ENCODE measurements at places on chromosomes 5 and 9.

- no peak for DNase-seq
Observed at GRCh38 chr9:110640736-110641135, 27.9 kb upstream of the MUSK start.

- DNase-seq, result no peak
Observed at GRCh38 chr5:56313596-56313995, 80.5 kb upstream of the ANKRD55 start.

GRCh38 chr5:150540615-150541396, 32.9 kb downstream of the NDST1 start:
- no peak for DNase-seq

GRCh38 chr5:56006094-56006493, 11.3 kb upstream of the IL6ST start:
- DNase-seq, result no peak

DNA sequence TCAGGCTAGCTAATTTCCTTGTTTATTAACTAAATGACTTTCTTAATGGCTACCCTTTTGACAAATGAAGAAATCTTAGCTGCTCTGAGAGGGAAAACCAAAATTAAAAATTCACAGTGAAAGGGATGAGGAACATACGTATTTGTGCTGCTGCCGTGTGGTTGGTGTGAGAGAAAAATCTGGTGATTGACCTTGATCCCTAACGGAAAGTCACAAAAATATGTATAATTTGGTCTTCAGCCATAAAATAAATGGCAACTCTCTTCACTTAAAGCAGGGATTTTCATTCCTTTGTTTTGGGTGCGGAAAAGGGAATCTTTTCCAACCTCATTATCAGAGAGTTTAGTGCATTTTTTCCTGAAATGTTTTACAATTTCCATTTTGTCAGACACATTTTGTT, 40.4 kb downstream of the PAM start:
- no peak for DNase-seq

GRCh38 chr9:94554439-94555331, at the start of gene PCAT7:
Gene PCAT7, plus strand, starts transcription at chr9:94555083.
- peak; percentile 51 for DNase-seq

DNA sequence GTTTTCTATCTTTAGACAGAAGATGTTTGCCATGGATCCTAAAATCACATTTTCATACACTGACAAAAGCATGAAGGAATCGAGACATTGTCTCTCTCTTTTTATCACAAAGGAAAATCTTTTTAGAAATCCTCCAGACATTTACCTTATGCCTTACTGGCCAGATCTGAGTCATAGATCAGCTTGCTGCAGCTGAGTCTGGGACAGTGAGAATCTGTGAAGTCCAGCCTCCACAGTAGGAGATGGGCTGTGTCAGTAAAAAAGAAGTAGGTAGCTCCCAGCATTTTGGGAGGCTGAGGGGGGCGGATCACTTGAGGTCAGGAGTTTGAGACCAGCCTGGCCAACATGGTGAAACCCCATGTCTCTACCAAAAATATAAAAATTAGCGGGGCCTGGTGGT, 333.4 kb upstream of the ZNF462 start:
- DNase-seq, result no peak

- DNase-seq, result no peak
Observed at GRCh38 chr5:172003746-172004145, 2.7 kb downstream of the FBXW11 start.

DNA sequence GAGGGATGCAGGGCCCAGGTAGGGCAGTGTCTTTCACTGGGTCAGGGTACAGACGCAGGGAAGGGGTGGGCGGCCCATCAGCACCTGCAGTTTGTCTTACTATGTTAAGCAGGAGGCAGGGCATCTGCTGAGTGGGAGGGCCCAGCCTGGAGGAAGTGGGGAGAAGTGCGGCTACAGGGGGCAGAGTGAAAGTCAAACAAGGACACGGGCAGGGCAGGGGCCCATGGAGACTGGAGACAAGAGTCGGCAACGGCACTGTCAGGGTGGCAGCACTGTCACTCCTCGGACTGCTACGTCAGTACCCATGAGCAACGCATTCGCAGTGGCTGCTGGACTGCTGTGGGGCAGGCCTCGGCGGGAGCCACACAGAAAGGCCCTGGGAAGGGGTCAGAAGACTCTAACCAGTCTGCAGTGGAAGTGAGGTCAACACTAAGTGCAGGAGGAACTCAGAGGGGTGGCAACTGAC, 19.7 kb downstream of the CAMSAP1 start:
- peak; percentile 46 for DNase-seq

DNA sequence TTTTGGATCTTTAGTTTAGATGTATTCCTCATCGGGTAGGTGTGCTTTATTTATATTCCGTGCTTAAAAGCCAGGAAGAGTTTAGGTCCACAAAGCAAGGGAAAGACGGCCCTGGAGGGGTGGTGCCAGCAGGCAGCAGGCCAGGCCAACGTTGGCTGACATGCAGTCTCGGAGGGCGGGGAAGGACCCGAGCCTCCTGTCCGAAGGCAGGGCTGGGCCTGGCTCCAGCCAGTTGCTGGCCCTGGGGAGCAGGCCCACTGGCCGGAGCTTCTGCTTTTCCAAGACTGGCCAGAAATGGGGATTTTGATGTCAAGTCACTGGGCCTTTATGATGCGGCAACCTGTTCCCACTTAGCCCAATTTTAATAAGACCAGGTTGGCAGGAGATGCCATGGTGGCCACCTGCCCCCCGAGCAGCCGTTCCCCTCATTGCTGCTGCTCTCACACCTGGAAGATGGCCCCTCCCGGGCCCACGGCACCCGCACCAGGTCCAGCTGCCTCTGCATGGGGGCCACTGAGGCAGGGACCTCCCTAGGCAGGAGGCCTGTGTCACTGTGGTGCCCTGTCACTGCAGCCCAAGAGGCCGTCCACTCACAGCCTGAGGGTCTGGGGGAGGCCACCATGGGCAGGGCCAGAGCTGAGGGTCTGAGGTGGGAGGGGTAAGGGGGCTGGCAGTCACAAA, 23.2 kb downstream of the LPCAT1 start:
- DNase-seq, result no peak

DNA sequence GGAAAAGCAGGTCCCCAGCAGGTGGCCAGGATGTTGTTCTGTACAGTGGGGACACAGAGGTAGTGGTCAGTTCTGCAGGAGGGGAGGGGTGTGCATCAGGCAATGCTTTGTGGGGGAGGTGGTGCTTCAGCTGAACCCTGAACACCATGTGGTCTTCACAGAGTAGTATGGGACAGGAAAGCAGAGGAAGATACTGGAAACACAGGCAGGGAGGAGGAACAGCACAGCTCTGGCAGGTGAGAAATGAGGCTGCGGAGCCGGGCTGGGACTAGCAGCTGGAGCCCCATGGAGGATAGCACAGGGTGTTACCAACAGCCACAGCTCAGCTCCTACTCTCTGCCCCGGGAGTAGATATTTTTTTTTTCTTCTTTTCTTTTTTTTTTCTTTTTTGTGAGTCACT, 161.5 kb downstream of the ENTREP1 start:
- no peak for DNase-seq

- no peak for DNase-seq
Observed at GRCh38 chr5:56638061-56638621, 177.2 kb upstream of the MAP3K1 start.

DNA sequence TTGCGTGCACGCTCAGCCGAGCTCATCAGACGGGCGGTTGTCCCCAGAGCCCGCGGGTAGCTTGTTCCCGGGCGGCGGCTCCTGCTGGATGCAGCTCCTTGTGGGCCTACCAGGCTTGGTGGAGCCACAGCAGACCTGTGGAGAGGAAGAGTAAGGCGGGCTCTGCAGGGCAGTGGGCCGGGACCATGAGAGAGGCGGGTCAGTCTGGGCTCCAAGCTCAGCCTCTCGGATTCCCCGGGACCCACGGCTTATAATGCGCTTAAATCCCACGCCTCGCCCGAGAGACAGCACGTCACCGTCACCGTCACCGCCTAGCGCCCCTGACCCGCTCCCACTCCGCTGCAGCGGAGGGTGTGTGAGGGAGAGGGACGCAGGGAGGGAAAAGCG, 1.9 kb upstream of the ANKRD18A start:
- no peak for DNase-seq

- DNase-seq, result no peak
Observed at GRCh38 chr5:156328161-156328560, 1.2 kb downstream of the SGCD start.

DNA sequence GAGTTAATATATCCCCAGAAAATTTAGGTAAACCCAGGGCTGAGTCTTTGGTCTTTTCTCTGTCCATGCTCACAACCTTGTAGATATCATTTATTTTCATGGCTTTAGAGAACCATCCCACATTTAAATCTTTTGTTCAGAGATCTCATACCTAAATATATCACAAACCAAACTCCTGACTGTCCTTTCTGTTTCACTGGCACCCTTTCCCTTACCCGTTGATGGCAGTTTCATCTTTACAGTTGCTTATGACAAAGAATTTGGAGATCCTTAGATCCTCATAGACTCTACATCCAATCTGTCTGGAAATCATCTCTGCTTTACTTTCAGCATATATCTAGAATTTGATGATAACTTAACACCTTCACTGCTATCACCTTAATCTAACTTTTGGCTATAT, 19.2 kb downstream of the RNF180 start:
- DNase-seq, result no peak

GRCh38 chr9:79481846-79482477, 89.8 kb upstream of the TLE4 start:
- no peak for DNase-seq

DNA sequence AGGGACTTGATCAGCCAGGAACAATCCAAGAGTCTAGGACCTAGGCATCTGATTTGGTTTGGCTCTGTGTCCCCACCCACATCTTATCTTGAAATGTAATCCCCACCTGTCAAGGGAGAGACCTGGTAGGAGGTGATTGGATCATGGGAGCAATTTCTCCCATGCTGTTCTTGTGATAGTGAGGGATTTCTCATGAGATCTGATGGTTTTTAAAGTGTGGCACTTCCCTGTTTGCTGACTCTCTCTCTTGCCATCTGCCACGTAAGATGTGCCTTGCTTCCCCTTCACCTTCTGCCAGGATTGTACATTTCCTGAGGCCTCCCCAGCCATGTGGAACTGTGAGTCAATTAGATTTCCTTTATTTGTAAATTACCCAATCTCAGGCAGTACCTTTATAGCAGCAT, 201.7 kb upstream of the ACTBL2 start:
- no peak for DNase-seq

DNA sequence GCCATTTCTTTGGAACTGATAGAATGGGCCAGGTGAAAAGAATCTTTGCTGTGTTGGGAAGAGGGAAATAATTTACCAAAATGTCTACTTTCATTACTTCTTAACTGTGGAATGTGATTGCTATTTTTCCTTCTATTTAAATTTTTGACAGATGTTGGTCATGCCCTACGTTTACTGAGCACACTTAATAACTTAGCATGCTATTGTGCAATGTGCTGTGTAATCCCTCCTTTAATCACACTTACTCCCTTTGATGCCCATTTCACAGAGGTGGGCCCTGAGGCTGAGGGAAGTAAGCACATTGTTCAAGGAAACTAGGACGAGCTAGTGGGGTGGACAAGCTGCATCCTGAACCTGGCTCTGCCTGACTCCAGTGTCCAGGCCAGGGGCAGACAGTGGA, 47.8 kb upstream of the INSYN2B start:
- DNase-seq, result no peak

GRCh38 chr5:130024006-130024405, 119.7 kb downstream of the CHSY3 start:
- no peak for DNase-seq

DNA sequence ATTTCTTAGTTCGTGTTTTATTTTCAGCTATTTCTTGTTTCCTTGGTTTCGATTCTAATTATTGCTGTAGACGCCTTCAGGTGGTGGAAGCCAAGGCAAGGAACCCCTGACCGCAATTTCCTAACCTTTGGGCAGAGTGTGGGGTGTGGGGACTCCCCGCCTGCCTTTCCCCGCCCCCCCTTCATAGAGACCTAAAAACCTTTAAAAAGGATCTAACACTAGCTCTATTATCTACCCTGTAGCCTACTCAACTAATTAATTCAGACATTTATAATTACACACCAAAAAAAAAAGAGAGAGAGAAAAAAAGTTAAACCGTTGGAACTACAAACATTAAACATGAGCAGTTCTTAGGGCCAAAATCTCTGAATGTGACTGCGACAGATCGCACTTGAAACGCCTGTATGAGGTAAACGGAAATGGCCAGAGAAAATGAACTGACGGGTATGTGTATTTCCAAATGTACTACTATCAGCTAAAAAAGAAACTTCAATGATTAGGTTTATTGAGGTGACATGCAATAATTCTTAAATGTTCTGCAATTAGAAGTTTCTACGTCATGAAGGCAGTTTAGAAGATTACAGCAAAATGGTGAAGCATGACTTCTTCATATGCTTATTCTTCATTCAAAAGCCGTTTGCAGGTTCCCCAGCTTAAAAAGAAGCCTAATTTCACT, 19.0 kb upstream of the FER start:
- peak; percentile 47 for DNase-seq

DNA sequence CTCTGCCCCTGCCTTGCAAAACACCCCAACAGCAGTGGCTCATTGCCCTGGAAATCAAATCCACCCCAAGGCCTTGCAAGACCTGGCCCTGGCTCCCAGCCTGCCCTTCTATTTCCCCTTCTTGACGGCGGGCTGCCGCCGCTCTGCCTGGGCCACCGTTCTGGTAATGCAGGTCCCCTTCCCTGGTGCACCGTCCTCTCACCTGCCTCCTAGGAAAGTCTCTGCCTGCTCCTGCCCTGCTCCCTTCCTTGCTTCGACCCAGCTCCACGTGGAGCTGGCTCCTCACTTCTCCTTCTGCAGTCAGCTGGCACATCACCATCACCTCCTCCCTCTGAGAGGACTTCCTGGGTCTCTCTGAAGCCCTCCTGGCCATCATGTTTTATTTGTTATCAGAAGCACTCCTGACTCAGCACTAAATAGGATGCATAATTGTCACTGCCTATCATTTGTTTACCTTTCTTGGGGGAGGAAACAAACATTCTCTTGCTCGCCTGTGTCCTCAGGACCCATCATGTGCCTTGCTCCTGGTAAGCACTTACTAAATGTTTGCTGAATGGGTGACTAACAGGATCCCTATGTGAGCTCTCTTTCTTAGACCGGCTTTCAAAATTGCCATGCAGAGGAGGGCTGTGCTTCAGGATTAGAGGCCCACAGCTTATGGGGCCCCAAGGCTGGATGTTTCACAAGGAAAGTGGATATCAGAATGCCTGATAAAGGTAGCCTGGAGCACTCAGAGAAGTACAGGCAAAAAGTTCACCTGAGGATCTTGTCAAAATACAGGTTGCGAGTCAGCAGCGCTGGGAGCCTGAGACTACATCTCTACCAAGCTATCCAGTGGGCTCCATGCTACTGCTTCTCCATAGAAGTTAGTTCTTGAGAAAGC, 19.6 kb upstream of the C5orf47 start:
- no peak for DNase-seq

GRCh38 chr5:134188092-134188491, 11.3 kb upstream of the SKP1 start:
- DNase-seq, result no peak

GRCh38 chr5:149280124-149280523, 8.5 kb downstream of the AFAP1L1 start:
- no peak for DNase-seq
